ENCODE measurements at places on chromosomes 2 and 18.

DNA sequence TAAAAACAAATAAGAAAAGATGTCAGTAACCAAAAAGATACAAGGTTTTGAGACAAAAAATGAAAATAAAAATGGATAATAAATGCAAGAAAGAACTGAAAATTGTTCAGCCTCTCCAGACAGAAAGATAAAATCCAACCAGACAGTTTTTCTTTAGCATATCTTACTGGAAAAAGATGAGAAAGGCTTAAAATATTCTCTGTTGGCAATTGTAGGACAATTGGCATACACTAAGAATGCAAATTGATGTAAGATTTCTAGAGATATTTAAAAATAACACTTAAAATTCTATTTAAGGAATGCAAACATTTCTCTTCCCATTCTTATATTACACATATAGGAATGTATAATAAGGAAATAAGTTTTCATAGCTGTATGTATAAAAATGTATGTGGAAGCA lies 590.6 kb downstream of the DSC3 start:
- no peak for ATAC-seq

DNA sequence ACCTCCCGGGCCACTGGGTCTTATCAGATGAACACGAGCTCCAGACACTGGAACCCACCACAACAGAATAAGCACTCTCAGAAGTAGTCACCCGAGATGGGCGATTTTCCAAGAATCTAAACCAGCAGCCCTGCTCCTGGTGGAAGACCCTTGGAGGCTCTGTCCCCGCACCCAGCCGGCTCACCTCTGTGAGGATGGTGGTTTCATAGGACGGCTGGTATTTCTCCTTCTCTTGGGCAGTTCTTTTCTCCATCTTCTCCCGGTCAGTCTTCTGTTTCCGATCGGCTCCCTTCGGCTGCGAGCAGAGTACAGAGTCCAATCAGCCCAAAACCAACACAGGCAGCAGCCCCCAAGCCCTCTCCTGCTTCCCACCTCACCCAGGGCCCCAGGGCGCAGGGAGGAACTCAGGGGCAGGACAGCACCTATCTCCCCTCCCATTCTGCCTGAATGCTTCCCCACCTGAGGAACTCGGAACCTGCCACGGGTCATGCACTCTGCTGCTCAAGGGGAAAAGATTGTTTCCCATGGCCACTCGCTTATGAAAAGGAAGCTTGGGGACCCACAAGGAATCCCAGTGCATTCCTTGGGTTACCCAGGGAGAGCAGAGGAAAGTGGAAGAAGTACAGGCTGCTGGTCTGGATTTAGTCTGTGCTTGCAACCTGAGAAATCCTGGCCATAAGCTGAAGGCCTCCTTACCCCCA lies 42.7 kb downstream of the TFCP2L1 start:
- ATAC-seq: no peak

DNA sequence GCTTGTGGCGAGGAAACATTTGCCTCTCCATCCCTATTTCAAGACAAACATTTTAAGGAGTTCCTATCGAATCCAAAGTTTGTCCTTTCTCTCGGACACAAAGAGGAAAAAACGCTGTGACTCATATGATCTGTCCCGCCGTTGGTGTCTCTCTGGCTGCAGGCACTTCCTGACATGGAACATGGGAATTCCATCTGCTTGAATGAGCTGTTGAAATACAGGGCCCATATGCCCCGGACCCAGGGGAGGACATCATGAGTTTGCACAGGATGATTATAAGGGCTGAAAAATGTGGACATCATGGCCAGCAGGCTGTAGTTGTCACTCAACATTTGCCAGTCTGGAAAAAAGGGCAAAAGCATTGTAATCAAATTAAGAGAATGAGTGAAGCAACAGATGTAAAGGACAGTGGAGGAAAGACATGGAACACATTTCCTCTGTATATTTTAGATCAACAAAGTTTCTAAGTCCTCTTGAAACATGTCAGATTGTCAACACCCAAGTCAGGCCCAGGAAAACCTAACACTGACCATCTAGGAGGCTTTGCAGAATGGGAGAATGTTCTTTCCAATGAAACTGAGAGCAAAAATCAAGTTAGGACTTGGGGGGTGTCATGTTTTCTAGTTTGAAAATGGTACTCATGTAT lies 103.2 kb upstream of the SMIM21 start:
- no peak for ATAC-seq

- ATAC-seq: peak; percentile 56
Observed at GRCh38 chr2:237540823-237541222, 25.6 kb upstream of the PRLH start.

GRCh38 chr2:3260959-3261358 lies 116.7 kb downstream of the EIPR1 start:
- no peak for ATAC-seq

GRCh38 chr2:140990416-140990815 lies 1140.4 kb downstream of the LRP1B start:
- ATAC-seq: no peak

DNA sequence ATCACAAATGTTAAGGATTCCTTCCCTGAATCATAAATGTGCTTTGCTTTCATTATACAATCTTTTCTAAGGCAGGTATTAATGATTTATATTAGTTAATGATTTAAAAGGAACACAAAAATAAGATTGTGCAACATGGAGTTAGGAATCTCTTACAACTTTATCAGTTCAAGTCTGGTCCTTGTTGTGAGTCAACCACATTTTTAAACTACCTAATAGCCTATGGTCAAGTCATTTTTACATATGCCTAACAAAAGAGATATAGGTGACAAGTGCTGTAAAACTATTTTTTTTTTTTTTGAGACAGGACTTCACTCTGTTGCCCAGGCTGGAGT lies 8.2 kb upstream of the INPP1 start:
- ATAC-seq: no peak

GRCh38 chr2:72350852-72351251 lies 203.2 kb upstream of the CYP26B1 start:
- ATAC-seq: no peak

DNA sequence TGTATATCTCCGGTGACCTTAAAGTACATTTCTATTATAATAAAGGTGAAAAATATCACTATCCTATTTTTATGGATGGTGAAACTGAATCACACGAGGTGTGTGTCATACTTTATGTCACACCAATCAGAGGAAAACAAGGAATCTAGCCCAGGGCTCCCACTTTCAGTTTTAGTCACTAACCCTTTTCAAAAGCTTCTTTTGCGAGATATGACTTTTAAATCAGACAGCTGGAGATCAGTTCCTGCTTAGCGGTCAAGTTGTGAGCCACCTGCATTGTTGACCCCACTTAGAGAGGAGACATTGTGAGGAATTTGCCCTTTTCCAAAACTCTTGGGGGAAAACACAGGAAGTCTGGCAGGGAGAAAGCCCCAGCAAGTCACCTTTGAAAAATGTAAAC lies 70.5 kb downstream of the CPS1 start:
- no peak for ATAC-seq

GRCh38 chr2:132797556-132797955 lies 127.6 kb upstream of the LYPD1 start:
- no peak for ATAC-seq

DNA sequence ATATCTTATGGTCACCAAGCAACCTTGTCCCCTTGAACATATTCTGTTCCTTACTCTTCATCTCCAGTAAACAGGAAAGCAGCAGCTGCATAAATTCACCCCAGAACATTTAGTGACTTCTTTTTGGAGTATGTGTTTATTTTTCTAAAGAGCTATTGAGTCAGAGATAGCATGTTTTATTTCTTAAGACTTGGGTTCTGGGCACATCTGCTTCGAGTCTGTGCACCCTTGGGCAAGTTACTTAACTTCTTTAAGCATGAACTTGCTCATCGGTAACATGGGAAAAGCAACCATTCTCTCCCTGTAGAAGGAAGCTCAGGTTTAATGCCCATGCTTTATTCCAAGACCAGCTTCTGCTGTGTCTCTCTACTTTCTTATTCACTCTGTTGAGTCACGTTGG lies 309.3 kb upstream of the MEX3C start:
- no peak for ATAC-seq

DNA sequence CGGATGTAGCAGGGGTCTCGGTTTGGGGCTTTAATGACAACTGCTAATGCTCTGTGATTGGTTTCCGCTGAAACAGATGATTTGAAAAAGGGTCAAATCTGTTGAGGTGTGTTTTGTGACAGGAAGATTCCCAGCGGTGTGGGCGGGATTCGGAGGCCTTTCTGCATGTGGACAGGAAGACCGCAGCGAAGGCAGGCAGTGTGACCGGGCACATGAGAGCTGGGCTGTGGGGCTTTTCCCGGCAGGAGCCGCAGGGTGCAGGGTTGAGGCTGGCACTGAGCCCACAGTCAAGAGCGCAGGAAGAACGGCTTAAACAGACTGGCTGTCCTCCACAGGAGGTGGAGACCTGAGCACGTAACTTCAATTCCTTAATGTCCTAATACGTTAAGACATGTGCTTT lies 180.0 kb upstream of the TPO start:
- ATAC-seq: no peak

DNA sequence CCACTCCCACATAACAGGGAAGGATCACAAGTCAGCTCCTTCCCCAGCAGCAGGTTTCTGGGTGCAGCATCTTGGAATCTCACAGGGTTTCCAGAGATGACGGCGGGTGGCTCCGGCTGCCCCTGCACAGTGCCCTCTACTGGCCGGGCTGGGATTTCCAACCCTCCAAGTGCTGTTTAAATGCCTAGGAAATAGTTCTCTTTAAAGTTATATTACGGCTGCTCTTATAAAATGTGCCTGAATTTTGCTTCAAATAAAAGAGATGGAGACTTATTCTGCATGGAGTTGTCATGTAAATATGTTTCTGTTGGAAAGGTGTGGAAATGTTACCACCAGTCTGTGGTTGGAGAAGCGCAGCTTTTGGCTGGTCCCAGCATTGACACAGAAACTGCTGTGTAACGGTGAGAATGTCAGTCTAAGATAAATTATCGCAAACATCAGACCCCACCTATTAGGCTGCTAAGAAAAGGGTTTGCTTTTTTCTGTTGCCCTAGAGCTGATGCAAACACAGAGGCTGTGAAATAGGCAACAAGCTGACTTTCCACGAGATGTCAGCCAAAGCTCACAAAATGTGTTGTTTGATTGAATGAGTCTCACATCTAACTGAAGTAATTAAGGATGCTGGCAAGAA lies 3.3 kb upstream of the HJURP start:
- ATAC-seq: no peak

DNA sequence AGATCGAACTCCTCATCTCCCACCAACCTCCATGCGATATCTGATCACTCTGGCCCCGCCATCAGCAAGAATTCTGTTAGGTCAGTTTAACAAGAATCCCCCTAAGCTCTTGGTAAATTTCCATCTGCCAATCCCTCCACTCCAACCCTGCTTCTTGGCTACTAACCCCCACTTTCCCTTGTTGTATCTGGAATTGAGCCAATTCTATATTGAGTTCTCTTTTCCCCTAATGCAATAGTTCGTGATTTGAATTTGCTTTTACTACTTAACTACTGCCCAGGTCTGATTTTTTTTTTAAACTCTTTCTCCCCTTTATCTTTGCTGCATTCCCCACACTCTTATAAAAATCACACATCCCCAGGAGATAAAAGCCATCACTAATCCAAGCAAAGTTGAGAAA lies 159.3 kb upstream of the STK17B start:
- no peak for ATAC-seq

DNA sequence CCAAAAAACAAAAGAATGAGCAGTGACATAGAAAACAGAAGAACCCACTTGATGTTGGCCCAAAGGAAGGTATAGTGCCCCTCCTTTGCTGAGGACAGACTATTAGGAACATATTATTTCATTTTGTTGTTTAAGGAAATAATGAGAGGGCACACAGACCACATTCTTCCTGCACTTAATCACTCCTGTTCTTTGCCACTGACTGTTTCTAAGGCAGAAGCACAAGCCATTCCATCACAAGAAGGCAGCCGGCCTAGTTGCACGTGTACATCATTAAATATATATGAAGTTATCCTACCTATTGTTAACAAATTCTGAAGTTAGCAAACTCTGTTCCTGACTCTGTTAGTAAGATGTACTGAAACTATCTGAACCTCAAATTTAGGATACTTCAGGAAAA lies 110.0 kb downstream of the LNPK start:
- ATAC-seq: no peak

- ATAC-seq: peak; percentile 98
Observed at GRCh38 chr2:230974096-230974913, 21.6 kb upstream of the SPATA3 start.

All from stimulated activated memory B cell treated with anti-CD40 and anti-IgM and Interleukin-4, amounts not matched to agents 10 μg/mL and 1 μg/mL and 100 μg/mL, for 72 hours (primary cell).